ENCODE measurements at places on chromosomes 16 and 17. TPM values are rescaled to one million over a fixed set of nuclear protein-coding genes. Genes with fewer than 3 reads are reported as not detected.

- no peak for DNase-seq
Measured at GRCh38 chr16:19291475-19291874, 5.9 kb downstream of the CLEC19A start.

NPIPA2 gene
- 3.7 TPM for total RNA-seq

PRM3 gene
- not detected for total RNA-seq

GALNS gene
- 12.1 TPM for total RNA-seq

DNA sequence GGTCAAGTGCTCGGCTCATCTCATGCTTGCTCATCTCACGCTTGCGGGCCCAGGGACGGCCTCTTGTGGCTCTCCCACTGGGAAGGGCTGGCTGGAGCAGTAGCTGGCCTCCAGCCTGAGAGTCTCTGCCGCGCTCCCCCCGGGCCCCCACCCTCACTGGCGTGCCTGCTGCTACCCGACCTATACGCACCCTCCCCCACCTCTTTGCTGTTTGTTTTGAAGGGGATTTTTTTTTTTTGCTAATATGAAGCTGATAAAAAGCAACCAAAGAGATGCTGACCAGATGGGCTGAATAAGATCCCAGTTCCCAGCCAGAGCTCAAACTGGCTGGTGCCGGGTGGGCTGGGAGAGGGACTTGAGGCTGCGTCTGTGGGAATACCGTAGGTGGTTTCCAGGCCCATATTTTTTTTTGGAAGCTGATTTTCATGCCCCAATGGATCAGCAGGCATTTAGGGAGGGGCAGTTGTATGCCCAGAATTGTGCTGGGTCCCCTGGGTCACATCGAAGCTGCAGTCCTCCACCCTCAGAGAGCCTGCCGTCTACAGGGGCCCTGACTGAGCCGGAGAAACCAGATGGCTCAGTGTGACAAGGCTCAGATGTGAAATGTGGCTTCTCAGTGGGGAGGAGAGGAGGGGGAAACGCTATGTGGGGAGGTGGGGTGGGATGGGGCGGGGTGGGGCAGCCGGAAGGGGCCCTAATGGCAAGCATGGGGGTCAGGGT is 115.0 kb downstream of the RAP1GAP2 start:
- peak; percentile 34 for DNase-seq

KRTAP2-3 gene
- total RNA-seq: not detected

C1QL1 gene
- 4.3 TPM for total RNA-seq

GRCh38 chr17:61476476-61477203 is 24.4 kb downstream of the TBX4 start:
- DNase-seq: no peak

PRKCB gene
- total RNA-seq: 0.55 TPM

CMTM2 gene
- not detected for total RNA-seq

DNA sequence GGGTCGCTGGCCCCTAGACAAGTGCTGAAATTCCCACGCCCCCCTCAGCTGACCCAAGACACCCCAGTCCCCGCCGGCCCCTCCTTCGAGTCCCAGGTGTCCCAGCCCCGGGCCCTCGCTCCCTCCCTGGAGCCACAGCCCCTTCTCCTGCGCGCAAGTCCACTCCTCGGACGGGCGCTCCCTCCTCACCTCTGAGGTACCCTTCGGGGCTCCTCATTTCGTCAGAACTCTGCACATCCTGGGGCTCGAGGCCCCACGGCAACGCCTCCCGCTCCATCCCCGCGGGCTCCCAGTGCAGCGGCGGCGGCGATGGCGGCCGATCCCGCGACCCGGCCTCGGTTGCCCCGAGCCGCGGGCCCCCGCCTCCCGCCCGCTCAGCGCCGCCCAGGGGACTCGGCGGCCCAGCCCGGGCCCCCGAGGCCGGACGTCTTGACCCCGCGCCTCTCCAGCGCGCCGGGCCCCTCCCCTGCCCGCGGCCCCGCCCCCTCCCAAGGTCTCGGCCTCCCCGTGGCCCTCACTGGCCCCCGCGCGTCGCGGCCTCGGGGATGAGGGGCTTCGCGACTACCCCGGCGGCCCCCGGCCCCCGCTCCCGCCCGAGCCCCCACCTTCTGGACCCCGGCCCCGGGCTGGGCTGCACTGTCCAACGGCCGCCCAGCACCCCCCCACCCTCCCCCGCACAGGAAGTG is at the start of gene ZNF768:
ZNF768 (minus strand) TSS at position 430 of the 686 bp plus-strand sequence; CDS start at position 277, 153 bp downstream.
- DNase-seq: peak; percentile 48

EVI2B gene
- 14.2 TPM for total RNA-seq

DNA sequence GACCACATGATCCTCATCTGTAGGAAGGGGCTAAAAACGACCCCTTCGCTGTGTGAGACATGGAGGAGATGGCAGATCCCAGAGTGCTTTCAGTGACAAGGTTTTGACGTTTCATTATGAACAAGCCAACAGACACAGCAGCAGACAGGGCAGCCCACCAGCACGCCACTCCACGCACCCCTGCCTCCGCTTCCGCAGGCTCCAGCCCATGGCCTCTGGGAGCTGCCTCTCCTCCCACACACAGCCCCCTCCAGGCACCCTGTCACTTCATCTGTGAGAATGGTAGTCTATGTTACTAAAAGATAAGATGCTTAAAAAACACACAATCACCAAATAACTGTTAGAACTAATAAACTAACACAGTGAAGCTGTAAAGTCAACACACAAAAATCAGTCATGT is 12.3 kb upstream of the ADCY7 start:
- no peak for DNase-seq

- DNase-seq: no peak
Measured at GRCh38 chr16:28845293-28845692, 855 bp downstream of the TUFM start.

DNA sequence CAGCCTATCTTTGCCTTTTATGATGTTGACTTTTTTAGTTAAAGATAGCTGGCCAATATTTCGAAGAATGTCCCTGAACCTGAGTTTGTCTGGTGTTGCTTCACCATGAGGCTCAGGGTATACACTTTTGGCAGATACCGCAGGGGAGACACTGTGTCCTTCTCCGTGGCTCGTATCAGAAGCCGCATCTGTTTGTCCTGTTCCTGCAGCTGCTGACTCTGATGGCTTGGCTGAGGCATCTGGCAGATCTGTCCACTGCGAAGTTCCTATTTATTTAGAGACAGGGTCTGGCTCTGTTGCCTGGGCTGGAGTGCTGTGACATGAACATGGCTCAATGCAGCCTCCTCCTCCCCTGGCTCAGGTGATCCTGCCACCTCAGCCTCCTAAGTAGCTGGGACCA is 93.5 kb downstream of the CRISPLD2 start:
- DNase-seq: no peak

- no peak for DNase-seq
Measured at GRCh38 chr17:44086364-44087311, 16.1 kb downstream of the G6PC3 start.

GRCh38 chr16:8894736-8895334 is 12.7 kb downstream of the LITAFD start:
- no peak for DNase-seq

Measured in heart right ventricle (tissue), 16 donors.